ENCODE measurements at places on chromosomes 6 and 20.

DNA sequence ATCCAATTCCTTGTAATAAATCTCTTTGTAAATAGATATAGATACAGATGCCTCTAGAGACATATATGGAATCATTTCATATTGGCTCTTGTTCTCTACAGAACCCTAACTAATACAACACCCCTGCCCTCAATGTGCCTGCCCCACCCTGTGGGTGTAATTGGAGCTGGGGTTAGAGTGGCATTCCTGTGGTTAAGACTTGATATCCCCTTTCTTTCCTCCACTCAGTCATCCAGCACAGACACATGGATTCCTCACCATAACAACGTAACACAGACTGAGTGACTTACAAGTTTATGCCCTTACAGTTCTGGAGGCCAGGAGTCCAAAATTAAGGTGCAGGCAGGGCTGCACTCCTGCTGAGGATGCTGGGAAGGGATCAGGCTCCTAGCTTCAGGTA is 42.8 kb downstream of the C6orf118 start:
- no peak for DNase-seq

DNA sequence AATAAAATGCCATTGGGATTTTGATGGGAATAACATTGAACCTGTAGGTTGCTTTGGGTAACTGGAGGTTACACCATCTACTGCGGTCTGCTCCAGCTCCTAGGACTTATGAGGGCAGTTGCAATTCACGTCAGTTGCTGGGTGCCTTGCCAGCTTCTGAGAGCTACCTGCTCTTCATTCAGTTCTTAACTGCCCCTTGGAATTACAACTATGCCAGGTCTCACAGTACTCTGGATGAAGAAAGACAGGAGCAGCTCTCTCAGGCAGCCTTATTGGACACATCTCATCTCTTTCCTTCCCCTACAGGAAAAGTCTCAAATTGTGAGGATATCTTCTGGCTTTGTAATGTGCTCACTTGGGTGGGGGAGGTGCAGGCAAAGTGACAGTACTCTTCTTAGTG is 1643.3 kb downstream of the GRIK2 start:
- no peak for DNase-seq

GRCh38 chr6:7904654-7905319 is 5.8 kb downstream of the TXNDC5 start:
- no peak for DNase-seq

GRCh38 chr20:49894073-49894470 is 21.3 kb downstream of the SPATA2 start:
- DNase-seq: no peak

DNA sequence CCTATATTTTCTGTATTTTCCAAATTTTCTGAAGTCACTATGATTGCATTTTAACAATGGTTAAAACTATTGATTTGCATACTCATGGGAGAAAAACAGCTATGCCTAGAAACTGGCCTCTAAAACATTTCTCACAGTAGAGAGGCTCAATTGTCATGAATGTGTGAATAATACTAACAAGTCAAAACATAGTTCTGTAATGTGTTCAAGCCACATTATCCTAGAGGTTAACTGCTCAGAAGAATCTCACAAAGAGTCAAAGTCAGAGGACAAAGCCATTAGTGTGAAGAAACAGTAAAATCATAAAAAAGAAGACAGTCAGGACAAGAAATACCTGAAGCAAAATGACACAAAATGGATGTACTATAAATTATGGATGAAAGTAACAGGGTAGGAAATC is 12.5 kb upstream of the ALDH8A1 start:
- DNase-seq: no peak

- DNase-seq: no peak
Observed at GRCh38 chr6:4809999-4810918, 34.1 kb downstream of the CDYL start.

GRCh38 chr6:108363113-108363512 is 68.3 kb downstream of the AFG1L start:
- no peak for DNase-seq

- DNase-seq: no peak
Observed at GRCh38 chr6:3286641-3287171, 28.0 kb downstream of the PSMG4 start.

DNA sequence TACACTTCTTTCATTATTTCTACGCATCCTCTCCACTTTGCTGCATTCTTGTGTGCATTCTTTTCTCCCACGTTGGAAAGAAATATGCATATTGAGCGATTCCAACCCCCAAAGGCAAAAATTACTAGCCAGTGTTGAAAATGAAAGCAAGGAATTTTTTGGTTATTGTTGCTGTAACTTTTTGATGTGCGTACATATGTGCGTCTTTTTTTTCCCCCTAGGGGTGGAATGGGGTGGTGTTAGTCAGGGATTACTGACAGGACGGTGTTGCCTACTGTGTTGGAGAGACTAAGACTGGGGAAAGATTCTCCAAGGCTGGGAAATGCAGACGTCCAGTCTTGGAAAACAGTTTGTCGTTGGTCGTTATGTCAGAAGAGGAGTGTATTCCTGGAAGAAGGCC is 44.2 kb upstream of the ESR1 start:
- no peak for DNase-seq

- no peak for DNase-seq
Observed at GRCh38 chr20:39067526-39068216, 105.5 kb downstream of the DHX35 start.

DNA sequence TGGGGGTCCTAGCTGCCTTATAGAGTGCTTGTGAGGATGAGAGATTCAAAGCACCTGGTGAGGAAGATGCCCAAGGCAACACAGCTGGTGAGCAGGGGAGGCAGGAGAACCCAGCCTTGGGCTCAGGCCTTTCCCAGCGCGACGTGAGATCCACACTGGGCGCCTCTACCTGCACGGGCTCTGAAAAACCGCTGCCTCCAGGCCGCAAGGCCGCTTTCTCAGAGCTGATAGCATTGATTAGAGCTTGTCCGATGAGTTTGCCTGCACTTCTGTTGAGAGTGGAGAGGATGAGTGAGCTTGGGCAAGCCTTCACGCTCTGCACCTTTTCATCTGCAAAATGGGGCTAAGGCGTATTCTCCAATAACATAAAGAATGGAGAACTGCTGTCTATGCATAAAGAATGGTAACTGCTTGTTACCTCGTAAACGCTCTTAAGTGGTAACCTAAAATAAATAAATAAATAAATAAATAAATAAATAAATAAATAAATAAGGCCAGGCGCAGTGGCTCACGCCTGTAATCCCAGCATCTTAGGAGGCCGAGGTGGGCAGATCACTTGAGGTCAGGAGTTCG is 916 bp downstream of the PABPC1L start:
- DNase-seq: no peak

DNA sequence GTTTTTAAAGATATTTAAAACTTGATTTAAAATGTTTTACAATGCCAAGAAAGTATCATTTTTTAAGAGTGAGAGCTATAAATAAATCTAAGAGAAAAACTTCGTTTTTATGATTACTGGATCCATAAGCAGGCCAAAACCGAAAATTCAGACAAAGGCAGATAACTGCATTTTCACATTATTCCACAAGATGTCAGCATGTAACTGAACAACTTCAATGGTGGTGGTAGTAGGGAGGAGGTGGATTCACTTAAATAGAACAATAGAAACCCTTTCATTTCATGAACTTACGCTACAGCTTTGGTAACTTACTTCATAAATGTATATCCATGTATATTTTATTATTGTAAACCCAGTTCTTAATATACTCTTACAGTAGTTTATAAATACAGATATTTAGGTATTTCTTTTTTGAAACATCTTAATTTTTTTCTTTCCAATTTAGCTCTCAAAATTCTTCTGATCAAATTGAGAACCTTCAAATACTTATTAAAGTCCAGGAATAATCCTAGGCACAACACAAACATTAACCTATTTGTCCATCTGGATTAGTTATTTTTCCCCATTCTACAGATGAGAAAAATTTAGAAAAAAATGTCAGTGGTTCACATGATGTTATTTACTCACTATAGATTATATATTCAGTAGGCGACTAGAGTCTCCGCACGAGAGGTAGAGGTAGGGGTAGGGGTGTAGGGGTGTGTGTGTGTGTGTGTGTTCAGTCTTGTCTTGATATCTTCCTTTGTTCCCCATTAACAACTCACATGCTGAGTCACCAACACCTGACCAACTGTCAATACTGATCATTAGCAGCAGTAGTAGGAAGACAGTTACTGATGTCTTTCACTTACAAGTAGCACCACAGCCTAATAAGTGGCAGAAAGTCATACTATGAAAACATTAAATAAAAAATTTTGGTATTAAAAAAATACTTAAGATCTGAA is 111.5 kb downstream of the ARHGAP18 start:
- DNase-seq: no peak

GRCh38 chr6:41548098-41548840 is 2.1 kb downstream of the FOXP4 start:
- DNase-seq: no peak

GRCh38 chr20:47319517-47320252 is 36.8 kb downstream of the ZMYND8 start:
- no peak for DNase-seq

DNA sequence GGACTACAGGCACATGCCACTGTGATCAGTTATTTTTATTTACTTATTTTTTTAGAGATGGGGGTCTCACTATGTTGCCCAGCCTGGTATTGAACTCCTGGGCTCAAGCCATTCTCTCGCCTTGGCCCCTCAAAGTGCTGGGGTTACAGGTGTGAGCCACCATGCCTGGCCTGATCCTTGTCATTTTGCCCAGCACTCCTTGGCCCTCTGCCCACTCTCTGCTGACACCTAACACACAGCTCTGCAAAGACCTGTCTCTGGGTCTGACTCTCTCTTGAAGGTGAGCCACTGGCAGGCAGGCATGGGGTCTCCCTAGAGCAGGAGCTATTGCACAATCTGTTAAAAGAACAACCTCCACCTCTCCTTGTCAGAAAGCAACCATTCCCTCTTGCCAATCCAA is 155.6 kb downstream of the ZFP64 start:
- no peak for DNase-seq

DNA sequence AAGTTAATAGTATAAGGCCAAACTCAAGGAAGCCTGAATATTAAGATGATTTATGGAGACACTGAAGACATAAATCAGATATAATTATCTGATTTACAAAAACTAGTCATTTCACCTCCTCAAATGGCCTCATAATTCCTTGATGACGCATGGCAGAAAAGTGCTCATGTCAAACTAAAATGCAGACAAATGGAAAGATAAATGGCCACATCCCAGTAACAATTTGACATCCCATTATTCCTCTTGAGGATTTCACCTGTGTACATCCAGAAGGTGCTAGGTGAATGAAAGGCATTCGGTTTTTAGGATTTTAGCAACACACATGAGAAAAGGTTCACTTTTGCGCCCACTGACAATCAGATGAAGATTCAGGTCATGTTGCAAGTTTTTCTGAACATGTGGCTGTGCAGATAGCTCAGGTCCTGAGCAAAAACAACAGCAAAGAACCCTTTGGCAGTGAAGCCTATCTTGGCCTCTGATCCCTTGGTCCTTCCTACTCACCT is 24.2 kb downstream of the SGK1 start:
- DNase-seq: no peak

DNA sequence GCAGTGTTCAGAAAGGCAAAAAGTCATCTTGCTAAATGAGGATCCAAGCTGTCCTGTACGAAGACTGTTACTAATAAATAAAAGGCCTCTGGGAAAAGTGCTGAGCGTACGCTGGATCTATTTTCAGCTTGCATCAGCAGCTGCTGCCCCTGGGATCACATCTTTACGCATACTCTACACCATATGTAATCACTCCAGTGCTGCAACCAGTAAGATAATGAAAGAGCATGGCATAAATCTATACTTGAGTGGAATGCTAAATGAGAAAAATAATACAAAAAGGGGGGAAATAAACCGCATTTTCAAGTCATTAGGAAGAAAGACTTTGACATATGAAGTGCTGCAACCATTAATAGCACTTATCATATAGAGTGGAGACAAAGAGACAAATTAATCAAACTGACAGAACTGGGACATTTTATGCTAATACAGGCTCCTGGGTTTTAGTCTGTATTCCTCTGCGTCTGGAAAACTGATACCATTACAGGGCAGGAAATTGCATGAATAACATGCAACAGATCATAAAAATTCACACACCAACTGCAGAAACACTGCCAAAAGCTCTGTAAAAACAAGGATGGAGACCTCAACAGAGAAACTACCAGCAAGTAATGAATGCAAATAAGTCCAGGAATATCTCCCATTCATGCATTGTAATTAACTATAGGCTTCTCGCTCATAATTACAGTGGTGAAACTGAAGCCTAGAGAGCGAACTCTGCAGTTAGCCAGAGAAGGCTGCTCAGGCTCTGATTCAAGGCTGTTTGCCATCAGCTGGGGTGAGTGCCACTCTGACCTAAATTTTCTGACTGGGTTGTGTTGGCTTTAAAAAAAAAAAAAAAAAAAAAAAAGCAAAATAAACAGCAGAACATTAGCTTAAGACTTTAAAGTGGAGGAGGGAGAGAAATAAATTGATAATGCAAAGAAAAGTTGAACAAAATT is 83.8 kb downstream of the GJA10 start:
- DNase-seq: no peak

- no peak for DNase-seq
Observed at GRCh38 chr6:98648211-98648914, 186.0 kb upstream of the POU3F2 start.

DNA sequence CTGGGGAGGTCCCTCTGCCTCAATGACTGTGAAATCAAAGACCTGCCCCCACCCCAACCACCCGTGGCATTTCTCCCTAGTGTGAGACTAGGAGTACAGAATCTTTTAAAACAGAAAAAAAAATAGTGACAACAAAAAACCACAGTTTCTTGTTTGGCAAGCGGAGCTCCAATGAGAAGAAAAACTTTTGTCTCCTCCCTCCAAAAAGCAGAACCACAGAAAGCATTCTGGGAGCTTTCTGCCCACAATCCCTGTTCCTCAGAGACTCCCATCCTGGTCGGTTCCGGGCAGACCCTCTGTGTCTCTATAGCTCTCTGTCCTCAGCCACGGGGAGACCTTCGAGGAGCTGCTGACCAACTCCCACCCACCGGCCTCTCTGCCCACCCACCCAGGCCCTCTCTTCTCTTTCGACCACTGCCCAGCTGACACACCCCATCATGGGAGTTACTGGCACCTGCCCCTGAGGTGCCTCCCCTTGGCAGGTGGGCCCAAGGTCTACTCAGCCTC is 4.9 kb downstream of the PREX1 start:
- DNase-seq: no peak

GRCh38 chr6:104301951-104302350 is 557.8 kb downstream of the HACE1 start:
- DNase-seq: no peak

GRCh38 chr6:94414041-94414440 is 994.7 kb upstream of the EPHA7 start:
- no peak for DNase-seq

DNA sequence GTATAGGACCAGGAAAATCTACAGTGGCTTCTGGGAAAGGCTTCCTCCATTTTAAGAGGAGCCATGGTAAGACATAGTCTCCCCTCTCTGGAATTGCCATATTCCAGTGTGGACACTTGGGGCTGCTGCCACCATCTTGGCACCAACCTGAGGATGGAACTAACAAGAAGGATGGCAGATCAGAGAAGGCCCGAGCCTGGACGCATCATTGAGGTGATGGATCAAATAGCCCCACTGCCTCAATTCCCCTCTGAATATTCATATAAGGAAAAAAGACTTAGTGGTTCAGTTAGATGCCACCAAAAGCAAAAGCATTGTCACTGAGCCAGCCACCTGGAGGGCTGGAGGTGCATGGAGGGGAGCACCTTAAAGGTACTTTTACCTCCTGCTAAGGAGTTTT is 25.9 kb downstream of the PLAGL2 start:
- DNase-seq: no peak

- DNase-seq: no peak
Observed at GRCh38 chr6:5051394-5051793, 33.7 kb upstream of the PPP1R3G start.

- no peak for DNase-seq
Observed at GRCh38 chr6:150567380-150567779, 32.3 kb upstream of the PLEKHG1 start.

- DNase-seq: no peak
Observed at GRCh38 chr6:158810155-158811095, 8.7 kb downstream of the EZR start.

All from coronary artery (tissue), 2 donors.